Omental fat pad (tissue), 4 donors: ENCODE measurements at places on chromosomes 6 and 20. TPM values are rescaled to one million over a fixed set of nuclear protein-coding genes. Genes with fewer than 3 reads are reported as not detected.

The C20orf144 gene
- total RNA-seq: not detected

The PCMTD2 gene
- total RNA-seq: 31.7 TPM

The SOX18 gene
- 2.9 TPM for total RNA-seq

The ZBTB46 gene
- 11.1 TPM for total RNA-seq

The PHF3 gene
- total RNA-seq: 37.7 TPM

The VSX1 gene
- total RNA-seq: not detected

The ADGB gene
- total RNA-seq: not detected

GRCh38 chr6:132499757-132500156 is 13.2 kb downstream of the STX7 start:
- DNase-seq: no peak

DNA sequence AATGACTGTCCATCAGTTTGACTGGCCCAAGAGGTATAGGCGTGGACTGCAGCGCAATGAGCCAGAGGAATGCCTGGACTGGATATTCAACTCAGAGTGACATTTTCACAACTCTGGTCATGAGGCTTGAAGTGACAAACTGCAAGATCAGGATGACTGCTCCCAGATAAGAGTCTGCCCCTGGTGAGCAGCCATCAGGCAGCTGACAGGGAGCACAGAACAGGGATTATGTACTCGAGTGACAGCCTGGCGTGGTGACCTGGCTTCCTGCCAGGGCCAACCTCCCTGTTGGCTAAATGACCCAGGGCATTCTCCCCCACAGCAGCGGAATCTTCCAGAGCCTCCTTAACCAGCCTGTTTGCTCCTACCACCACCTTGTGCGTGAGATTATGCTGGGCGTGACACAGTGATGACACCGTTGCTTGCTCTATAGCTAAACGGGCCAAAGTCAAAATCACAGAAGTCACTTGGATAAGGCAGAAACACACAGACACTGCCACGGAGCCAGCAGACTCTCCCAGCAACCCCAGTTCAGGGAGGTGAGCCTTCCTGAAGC is 209.1 kb upstream of the JARID2 start:
- DNase-seq: no peak

GRCh38 chr6:18931086-18931485 is 543.9 kb downstream of the RNF144B start:
- no peak for DNase-seq

DNA sequence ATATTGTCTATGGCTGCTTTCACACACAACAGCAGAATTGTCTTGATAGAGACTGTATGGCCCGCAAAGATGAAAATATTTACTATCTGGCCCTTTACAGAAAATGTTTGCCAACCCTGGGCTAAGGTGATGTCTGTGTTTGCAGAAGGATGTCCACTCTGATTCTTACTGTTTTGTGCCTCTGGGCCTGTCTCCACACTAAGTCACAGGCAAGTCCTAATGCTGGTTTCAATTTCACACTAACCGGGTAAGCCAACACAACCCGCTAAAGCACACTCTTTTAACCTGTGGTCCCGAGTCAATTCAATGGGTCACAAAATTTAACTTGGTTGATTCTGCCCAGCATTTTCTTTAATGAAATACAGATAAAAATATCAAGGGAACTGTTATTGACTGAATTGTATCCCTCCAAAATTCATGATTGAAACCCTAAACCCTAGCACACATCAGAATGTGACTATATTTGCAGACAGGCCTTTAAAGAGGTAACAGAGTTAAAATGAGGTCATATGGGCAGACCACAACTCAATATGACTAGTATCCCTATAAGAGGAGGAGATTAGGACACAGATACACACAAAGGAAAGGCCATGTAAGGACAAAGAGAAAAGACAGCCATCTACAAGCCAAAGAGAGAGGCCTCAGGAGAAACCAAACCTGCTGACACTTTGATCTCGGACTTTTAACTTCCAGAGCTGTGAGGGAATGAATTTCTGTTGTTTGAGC is 78.4 kb downstream of the FYN start:
- no peak for DNase-seq

DNA sequence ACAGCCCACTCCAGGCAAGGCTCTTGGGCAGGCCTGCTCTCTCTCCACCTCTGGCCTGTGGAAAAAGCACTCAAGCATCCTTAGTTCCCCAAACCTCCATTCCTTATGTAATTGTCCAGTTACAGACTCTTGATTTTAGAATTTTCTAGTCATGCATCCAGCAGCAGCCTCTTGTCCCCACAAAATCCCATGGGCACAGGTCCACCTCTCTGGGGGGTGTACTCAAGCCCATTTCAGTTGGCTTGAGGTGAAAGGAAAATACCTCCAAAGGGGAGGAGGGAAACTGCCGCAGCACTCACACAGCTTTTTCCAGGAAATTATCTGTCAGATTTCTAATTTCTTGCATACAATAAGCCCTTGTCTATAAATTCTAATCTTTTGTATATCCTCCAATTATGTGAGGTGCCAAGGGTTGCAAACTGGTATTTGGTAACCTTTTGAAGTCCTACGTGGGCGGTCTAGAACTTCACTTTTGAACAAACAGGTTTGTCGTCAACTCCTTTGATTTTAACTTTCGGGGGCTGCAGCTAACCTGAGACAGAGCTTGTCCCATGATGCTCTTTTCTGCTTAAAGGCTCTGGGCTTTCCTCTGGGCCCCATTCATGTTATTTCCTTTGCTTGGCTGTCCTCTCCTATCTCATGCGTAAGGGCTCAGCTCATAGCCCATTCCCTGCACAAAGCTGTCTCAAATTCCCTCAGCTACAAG is 104.7 kb upstream of the CEP85L start:
- DNase-seq: no peak

GRCh38 chr6:25042036-25042521 is 106.3 kb upstream of the RIPOR2 start:
- no peak for DNase-seq

GRCh38 chr20:32455171-32455900 is 97.2 kb downstream of the ASXL1 start:
- no peak for DNase-seq

GRCh38 chr6:118469468-118469867 is 78.6 kb upstream of the PLN start:
- DNase-seq: no peak

DNA sequence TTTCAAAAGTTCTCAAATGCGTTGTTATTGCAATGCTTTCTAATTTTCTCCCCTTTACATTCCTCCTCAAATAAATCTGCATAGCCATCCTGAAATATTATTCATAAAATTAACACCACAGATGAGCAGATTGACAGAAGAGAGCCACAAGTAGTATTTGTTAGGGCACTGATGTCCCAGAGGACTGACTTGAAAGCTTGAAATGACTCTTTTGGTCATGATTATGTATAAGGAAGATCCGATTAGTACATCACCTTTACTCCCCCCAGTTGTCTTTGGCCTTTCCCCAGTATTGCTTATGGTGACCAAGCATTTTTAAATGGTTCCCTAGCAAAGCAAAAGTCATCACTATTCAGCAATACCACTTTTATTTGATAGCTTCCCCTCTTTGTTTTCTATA is 187.6 kb downstream of the ADAT2 start:
- DNase-seq: no peak

- DNase-seq: no peak
Observed at GRCh38 chr20:51750770-51751388, 17.3 kb downstream of the ATP9A start.
